Fibroblast of lung (primary cell): ENCODE measurements at places on chromosomes 1 and 21.

DNA sequence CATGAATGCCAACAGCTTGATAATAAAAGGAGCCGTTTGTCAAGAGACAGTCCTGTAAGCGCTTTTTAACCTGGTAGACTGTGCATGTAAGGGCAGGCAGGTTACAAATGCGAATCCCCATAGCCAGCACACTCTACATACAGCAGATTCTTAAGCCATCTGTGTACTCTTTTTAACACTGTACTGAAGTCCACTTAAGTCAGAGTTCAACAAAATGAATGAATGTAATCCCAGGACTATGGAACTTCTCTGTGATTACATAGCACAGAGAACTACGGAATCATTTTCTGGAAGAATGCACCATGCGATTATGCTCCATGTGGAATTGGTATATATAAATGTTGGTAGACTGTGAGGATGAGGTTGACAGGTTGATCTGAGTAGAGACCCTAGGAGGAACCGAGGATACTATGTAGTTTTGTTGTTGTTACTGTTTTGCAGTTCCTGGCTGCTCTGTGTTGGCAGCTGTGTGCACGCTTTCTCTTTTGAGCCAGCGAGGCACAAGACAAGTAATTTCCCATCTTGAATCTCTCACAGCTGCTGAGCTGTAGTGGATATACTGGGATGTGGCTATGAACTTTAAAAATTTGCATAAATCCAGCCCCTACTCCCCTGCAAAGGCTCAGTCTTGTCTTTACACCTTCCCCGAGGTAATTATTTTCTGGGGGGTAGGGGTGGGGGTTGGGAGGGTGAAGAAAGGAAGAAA is 21.9 kb downstream of the LRRC8D start:
- peak; percentile 47 for DNase-seq

DNA sequence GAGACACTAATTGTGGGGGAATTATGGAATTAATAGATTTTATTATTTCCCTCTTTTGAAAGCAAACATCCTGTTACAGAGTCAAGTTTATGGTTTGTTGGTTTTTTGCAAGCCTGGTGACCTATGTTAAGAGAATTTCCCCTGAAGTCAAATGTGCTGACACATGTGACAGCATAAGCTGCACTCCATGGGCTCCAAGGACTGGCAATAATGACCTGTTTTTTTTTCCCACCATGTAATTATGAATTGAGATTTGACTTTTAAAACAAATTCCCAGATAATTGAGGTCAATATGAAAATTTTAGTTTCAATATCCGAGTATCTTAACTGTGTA is 242.5 kb upstream of the SGIP1 start:
- DNase-seq = no peak

DNA sequence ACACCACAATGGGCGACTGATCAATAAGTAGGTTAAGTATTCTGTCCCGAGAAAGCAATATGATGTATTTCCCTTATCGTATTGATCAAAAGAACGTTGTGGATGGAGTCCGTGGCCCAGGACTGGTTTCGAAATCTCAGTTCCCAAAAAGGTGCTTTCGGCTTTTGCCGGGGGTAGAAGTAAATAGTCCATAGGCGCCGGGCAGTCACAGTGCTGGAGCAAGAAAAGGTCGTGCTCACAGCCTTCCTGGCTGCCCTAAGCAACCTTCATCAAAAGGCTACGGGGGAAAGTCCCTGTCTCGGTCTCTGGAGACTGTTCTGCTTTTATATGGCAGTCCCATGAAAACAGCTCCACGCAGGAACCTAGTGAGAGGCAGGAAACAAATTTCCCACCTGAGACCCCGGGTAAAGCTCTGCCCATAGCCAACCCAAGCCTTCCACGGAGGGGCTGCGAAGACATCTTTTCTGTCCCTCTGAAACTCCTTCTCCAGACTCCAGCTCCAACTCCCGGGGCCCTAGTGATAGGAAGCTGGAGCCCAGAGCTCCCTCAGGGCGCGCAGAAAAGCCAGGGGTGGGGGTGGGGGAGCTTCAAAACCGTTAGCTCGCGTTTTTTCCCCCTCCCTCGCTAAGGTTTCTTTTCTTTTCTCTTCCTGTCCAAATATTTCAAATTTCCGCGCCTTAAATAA is 7.0 kb downstream of the CDKN2C start:
- peak; percentile 51 for DNase-seq

GRCh38 chr1:191851799-191852595 is 306.3 kb upstream of the RGS18 start:
- DNase-seq = peak; percentile 81

DNA sequence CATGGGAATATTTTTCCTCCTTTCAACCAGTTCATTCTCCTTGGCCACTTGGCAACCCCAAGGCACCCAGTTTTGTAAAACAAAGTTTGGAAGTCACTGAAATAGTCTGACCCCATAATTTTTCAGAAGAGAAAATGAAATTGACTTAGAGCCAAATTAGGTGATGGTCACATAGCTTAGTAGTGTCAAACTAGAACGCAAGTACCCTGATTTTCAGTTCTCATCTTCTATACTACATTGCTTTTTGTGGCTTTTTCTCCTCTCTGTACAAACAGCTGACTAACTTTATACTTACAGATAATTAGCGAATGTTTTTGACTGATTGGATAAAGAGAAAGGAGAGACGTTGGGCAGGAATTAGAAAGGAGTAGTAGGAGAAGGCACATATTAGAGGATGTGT is 33.1 kb downstream of the IARS2 start:
- DNase-seq = no peak

DNA sequence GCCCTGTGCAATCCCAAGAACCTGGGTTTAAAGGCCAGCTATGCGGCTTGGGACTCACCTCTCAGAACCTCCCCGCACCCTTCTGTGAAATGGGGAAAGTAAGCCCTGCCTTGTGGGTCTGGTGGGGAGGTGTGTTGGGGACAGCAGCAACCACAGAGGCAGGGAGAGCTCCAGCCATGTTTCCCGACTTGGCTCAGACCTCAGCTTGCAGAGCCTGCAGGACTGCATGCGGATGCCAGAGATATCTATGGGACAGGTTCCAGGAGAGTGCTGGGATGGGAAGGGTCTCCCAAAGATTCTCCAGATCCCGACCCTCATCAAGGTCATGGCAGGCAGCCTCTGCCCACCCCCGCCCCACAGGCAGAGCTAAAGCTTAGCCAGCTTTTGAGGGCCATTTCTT is 20.2 kb downstream of the PADI1 start:
- no peak for DNase-seq
